Suppressor macrophage treated with lipopolysaccharide for 1 hour (primary cell): ENCODE measurements at places on chromosomes 16 and 17.

DNA sequence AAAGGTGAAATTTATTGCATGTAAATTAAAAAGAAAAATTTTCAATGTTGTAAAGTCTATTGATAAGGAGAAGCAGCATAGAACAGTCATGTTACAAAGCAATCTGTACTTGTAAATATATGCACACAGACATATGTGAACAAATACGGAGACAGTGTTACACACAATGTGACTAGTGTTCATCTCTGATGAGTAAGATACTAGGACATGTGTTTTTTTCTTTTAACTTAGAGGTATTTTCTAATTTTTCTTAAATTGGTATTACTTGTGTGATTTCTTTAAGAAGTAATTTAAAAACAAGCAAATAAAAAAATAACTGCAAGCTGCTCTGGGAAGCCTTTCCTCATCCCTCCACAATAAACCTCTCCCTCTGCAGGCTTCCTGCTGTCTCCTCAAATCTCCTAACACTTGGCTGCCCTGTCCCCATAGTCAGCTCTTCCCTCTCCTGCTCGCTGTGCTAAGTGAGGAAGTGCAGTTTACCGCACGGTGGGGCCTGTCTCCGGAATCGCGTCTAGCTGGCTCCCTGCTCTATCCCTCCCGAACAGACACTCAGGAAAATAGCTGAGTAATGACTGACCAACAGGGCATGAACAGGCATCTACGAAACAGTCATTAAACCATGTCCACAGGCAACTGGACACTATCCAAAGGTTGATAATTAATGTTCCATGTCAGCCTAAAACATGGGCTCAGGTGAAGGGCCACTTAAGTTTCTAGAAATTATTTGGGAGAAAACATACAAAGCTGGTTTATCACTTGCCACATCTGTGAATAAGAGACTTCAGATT lies 35.9 kb downstream of the CMTM4 start:
- peak; percentile 72 for DNase-seq

DNA sequence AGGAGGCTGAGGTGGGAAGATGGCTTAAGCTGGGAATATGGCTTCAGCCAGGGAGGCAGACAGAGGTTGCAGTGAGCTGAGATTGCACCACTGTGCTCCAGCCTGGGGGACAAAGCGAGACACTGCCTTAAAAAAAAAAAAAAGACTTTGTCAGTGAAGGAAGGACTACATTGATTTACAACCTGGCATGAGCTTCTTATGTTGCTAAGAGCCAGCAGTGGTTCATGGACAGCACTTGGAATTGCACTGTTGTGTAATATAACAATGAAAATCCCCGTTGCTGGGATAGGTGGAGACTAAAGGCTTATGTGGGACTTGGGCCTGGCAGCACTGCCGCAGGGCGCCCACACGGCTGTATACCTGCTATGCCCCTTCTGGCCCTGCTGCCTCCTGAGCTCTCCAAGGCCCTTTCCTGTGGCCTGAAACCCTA lies 14.1 kb upstream of the SLC16A5 start:
- DNase-seq, result no peak

DNA sequence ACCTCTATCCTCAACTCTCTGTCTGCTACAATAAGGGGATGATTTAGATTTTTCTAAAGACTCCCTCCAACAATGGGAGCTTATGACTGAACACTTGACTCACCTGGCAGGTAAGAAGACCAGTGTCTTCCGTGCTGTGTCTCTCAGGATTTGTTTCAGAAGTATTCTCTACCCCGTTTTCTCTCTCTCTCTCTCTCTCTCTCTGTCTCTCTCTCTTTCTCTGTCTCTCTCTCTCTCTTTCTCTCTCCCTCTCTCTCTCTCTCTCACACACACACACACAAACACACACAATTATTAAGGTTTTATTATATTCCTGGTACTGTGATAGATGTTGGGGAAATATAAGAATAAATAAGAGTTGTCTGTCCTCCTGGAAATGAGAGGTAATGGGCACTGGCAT lies 263.9 kb downstream of the TOX3 start:
- no peak for DNase-seq

DNA sequence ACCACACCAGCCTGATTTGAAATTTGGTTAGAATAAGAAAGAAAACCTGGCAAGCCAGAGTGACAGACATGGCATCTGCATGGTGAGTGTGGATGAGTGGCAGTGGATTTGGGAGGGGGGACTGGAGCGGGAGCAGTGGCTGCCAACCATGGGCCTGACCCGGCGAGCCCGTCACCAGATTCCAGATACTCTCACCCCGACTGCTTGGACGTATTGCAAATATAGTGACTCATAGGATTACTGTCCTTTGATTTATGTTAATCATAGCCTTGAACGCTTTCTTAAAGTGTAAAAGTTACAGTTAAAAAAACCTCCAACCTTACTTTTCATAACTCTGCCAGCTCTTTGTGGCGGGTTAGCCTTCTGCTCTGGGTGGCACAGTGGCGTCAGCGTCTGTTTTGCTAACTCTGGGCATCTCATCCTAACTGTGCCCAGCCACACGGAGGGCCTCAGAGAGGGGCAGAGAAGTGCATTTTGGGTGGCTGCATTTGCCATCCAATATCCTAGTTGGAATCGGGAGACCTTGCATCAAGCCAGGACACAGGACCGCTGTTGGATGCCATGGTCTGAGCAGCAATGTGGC lies 26.8 kb upstream of the FOXK2 start:
- no peak for DNase-seq

GRCh38 chr17:77869665-77870132 lies 88.8 kb upstream of the TNRC6C start:
- DNase-seq, result peak; percentile 80

GRCh38 chr17:49580055-49580721 lies 4.5 kb downstream of the NXPH3 start:
- no peak for DNase-seq

- DNase-seq, result no peak
Measured at GRCh38 chr16:66446737-66447136, 19.6 kb downstream of the BEAN1 start.

GRCh38 chr16:57522960-57523359 lies 13.4 kb downstream of the CCDC102A start:
- no peak for DNase-seq

GRCh38 chr16:56617212-56618085 lies 8.1 kb upstream of the MT1E start:
- DNase-seq, result peak; percentile 60

DNA sequence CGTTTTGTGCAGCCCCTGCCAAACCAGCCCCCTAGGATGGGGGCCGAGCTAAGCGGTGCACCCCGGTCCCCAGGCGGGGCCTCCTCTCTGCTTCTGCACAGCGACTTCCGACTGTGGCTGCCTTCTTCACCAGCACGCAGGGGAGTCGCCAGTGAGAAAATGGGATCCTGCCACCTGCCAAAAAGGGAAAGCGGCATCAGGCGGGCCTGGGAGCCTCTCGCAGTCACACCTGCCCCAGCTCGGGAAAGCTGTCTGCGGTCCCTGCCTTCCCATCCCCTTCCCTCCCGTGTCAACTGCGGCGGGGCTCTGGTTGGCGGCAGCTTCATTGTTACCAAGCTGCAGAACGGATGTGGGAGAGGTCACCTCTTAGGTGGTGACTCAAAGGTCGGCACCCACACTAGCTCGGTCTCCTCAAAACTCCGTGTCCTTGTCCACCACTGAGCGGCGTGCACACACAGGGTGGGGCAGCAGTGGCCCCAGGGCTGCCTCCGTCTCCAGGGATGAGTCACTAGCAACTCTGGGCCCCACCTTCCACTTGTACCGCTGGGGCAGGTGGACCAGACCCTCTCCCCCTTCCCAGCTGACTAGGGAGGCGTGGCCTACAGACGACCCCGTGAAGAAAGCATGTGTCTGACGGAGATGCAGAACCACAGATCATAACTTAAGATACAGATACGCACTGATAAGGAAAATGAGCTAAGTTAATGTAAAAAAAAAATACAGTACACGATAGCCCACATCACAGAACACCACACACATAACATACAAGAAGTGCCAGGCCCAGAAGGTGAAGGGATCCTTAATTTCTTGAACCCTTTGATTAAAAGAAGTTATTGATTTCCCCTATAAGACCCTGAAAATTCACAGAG lies 1.5 kb upstream of the PCYT2 start:
- no peak for DNase-seq
